Epithelial cell of umbilical artery (primary cell): ENCODE measurements at places on chromosomes 3 and 15. TPM values are rescaled to one million over a fixed set of nuclear protein-coding genes. Genes with fewer than 3 reads are reported as not detected.

GOLGA8B gene
- total RNA-seq = 13.0 and 20.7 TPM in 2 replicates

CAPN3 gene
- 0.15 and 0.32 TPM in 2 replicates for total RNA-seq

GASK1A gene
- not detected in 2 replicates for total RNA-seq

GOLGA8H gene
- 0.97 and 2.3 TPM in 2 replicates for total RNA-seq

PLSCR5 gene
- total RNA-seq = not detected in 2 replicates

BNC1 gene
- 11.7 and 22.3 TPM in 2 replicates for total RNA-seq

KNG1 gene
- not detected in 2 replicates for total RNA-seq

GABRR3 gene
- total RNA-seq = not detected in 2 replicates
